Osteocyte (in vitro differentiated cells): ENCODE measurements at places on chromosomes 3 and 15. TPM values are rescaled to one million over a fixed set of nuclear protein-coding genes. Genes with fewer than 3 reads are reported as not detected.

DNA sequence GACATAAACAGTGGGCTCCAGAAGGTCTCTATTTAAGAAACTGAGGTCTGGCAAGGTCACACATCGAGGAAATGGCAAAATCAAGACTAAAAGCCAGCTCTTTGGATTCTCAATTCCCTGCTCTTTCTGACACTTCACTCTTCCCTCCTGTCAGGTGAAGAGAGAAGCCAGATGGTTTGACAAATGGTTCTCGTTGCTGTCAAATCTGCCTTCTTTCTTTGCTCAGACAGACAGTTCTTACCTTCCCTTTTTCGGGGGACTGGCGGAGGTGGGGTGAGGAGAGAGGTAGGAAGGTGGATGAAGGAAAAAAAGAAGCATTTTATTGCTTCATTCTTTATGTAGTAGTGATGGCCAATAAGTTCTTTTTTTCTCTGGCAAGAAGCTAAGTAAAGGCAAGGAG is 133.4 kb downstream of the LPP start:
- DNase-seq: no peak

GRCh38 chr3:43691120-43691995 is 620 bp downstream of the ABHD5 start:
- peak; percentile 86 for DNase-seq

GRCh38 chr15:99931703-99932603 is 198.7 kb upstream of the LYSMD4 start:
- peak; percentile 73 for DNase-seq

DNA sequence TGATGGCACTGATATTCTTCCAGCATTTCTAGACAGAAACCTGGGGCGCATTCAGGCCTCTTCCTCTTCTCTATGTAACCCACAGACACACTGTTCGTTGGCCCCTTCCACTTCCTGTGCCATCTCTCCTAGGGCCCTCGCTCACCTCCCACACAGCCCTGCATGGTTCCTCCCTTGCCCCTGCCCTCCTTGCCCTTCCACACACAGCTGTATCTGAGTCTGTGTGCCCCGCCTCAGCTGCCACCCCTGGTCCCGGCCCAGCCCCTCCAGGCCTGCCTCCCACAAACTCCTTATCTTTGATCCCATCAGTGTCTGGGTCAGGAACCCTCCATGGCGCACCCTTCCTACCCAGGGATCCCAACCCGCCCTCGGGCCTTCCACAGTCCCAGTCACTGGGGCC is 37.9 kb downstream of the RAB6B start:
- DNase-seq: no peak

DNA sequence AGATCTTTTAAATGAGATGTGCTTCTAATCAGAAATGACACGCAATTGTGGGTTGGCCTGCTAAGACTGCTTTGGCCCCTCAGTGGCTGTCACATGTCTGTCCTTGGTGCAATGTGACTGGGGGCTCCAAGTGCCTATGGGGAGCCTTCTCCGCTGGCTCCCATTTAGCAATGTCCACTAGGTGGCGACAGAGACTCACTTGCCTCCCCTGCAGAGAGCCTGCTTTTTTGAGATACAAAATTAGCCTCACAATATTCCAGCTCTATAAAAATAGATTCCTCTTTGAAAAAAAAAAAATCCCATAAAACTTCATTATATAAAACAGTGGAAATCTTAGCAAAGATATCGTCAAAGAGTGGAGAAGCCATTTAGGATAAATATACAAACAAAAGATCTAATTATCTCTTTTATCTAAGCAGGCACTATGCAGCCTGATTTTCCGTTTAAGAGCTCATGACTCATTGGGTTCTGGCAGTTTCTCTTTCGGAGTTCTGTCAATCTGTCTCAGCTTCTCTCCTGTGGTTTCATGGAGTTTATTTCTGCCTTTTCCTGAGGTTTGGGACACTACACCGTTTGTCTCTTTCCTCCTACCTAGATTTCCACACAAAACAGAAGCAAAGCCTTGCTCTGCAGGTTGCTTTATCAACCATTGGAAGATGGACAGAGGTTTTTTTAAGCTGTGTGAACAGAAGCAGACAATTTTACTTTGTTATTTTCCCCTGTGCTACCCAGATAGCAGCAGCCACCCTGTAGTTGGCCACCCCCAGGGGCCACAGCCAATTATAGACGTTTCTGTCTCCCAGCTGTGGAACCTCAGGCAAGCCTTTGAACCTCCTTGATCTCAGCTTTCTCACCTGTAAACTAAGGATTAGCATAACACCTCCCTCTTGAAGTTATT is 68.4 kb upstream of the TNFAIP8L3 start:
- DNase-seq: peak; percentile 89

GRCh38 chr3:99967796-99968195 is 146.5 kb downstream of the FILIP1L start:
- DNase-seq: no peak

GRCh38 chr3:9111866-9112265 is 137.6 kb downstream of the SRGAP3 start:
- no peak for DNase-seq

Gene EBLN2
- total RNA-seq: 4.6 and 5.1 TPM in 2 replicates
